Nasal cavity respiratory epithelium epithelial cell of viscerocranial mucosa (primary cell): ENCODE measurements at places on chromosomes 6 and 20. TPM values are rescaled to one million over a fixed set of nuclear protein-coding genes. Genes with fewer than 3 reads are reported as not detected.

HLA-DQA1 gene
- total RNA-seq = not detected in 2 replicates

EPB41L1 gene
- 1.4 and 16.7 TPM in 2 replicates for total RNA-seq

SLA2 gene
- total RNA-seq = not detected in 2 replicates

EFCAB8 gene
- total RNA-seq = 0.36 and 0.68 TPM in 2 replicates

NOX3 gene
- total RNA-seq = not detected in 2 replicates

MAN1A1 gene
- 5.5 and 22.8 TPM in 2 replicates for total RNA-seq

GPR6 gene
- not detected in 2 replicates for total RNA-seq

PARD6B gene
- 14.8 and 19.1 TPM in 2 replicates for total RNA-seq

TUBE1 gene
- 53.2 and 55.4 TPM in 2 replicates for total RNA-seq

TFAP2D gene
- total RNA-seq = not detected in 2 replicates

DEF6 gene
- total RNA-seq = 23.2 and 24.6 TPM in 2 replicates

EDN1 gene
- 20.3 and 21.5 TPM in 2 replicates for total RNA-seq

ALDH8A1 gene
- total RNA-seq = 0.34 and 0.36 TPM in 2 replicates

TRERF1 gene
- 1.7 and 9.3 TPM in 2 replicates for total RNA-seq

MAP1LC3A gene
- 6.2 and 8.0 TPM in 2 replicates for total RNA-seq

MAK gene
- under 0.01 TPM in 1 of 2 replicates, not detected in the other for total RNA-seq

SRSF12 gene
- 0.34 and 0.36 TPM in 2 replicates for total RNA-seq

LGSN gene
- total RNA-seq = not detected in 2 replicates
